Stimulated activated CD4-positive, alpha-beta T cell treated with anti-CD3 and anti-CD28 coated beads, Interleukin-2, amount 100 ng/mL, for 4 hours (primary cell): ENCODE measurements at places on chromosomes 2 and 18.

GRCh38 chr2:225156853-225157451, 114.7 kb upstream of the DOCK10 start:
- DNase-seq = no peak

- DNase-seq = no peak
These were observed 4.1 kb upstream of the CYS1 start for GRCh38 chr2:10084223-10084865.

DNA sequence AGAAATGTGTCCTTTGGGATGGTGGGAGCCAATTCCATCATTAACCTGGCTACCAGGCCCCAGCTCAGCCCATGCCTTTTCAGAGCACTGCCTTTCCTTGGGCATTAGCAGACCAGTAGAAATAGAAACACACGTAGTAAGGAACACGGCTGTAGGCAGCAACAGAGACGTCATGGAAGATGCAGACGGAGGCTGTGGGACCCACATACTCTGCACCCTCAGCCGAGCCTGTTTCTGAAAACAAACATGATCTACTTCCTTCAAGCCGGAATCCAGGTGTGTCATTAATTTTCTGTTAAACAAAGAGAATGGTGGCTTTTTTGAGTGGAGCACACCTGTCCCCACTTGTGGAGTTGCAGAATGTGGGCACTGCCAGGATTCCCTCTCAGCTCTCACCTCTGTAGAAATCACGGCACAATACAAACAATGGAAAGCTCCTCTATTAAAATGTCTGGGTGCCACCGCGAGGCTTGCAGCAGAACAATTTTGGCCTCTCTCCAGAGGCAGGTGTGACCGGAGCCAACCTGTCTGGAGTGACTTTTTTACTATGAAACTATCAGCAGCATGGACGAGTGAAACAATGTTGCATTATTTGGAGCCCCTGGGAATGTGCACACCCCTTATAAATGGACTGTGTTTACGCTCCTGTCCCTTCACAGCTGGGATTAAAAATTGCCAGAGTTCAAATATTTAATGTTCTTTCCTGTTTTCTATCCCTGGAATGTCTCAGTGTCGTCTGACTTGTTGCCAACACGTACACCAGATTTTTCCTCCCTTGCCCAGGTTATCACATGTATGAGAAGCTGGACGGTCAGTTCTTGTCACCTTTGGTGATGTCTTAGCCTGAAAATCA, 31.7 kb downstream of the SPP2 start:
- no peak for DNase-seq

GRCh38 chr18:2961821-2962220, 51.1 kb downstream of the LPIN2 start:
- no peak for DNase-seq

- DNase-seq = no peak
These were observed 40.9 kb downstream of the LRATD1 start for GRCh38 chr2:14673351-14673875.

- no peak for DNase-seq
These were observed 242.8 kb downstream of the KCNE4 start for GRCh38 chr2:223294756-223295155.

GRCh38 chr2:128354726-128355470, 36.2 kb upstream of the HS6ST1 start:
- no peak for DNase-seq

- DNase-seq = no peak
These were observed 123.7 kb upstream of the KLF7 start for GRCh38 chr2:207289295-207290018.

DNA sequence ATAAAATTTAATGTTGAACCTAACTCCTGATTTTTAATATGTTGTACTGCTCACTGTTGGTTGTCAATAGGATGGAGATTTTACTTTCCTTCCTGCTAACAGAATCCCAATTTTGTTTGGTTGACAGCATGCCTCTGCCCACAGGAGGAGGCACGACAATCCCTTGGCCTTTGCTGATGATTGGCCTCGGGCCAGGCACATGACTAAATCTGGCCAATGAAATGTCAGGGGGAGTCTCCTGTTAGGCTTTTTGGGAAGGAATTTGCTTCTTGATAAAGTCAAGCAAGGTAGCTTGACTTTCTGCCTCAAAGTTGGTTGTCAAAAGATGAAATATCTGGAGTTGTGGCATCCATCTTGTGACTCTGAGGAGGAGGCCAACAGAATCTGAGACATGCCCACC, 6.8 kb upstream of the TGFA start:
- DNase-seq = no peak

- no peak for DNase-seq
These were observed 114.8 kb downstream of the SCG2 start for GRCh38 chr2:223487214-223487846.

DNA sequence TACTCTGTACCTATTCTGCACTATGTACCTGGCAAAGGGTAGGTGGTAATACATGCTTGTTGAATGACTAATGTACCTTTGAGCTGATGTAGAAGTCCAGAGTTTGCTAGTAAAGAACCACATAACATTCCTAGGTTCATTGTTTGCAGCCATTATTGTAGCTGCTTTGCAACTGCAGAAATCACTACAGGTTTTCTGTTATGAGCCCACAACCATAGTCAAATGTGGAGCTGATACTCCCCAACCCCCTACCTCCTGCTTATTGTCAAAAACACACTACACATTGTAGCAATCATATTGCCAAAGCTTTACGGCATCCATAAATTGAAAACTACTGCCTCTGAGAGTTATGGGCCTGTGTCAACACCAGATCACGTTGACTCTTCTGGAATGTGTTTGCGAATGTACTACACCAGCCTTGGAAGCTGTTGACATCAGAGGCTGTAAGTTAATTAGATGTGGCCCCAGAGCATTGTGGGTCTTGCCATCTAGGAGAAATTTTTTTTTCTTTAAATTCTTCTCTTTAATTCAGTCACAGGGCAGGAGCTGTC, 187.0 kb downstream of the AGPS start:
- DNase-seq = no peak

DNA sequence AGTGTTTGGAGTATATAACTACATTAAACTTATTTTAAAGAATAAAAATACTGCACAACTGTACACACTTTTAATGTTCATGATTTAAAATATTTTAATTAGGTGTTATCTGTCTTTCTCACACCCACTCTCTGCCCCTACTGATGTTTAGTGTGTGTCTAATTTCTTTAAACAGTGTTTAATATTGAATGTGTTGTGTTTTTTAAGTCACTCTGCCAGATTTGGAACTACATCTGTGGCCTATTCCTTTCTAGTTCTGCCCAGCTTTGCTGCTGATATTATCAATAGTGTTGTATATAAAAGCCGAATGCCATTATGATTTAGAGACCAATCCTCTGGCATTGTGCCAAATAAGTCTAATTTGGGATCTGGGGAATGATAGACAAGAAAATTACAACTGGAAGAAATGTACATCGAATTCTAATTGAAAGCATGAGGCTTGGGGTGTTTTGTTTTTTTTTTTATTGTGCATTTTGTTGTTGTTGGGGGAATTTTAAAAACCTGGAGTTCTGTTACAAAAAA, 398.0 kb downstream of the CPS1 start:
- DNase-seq = no peak

DNA sequence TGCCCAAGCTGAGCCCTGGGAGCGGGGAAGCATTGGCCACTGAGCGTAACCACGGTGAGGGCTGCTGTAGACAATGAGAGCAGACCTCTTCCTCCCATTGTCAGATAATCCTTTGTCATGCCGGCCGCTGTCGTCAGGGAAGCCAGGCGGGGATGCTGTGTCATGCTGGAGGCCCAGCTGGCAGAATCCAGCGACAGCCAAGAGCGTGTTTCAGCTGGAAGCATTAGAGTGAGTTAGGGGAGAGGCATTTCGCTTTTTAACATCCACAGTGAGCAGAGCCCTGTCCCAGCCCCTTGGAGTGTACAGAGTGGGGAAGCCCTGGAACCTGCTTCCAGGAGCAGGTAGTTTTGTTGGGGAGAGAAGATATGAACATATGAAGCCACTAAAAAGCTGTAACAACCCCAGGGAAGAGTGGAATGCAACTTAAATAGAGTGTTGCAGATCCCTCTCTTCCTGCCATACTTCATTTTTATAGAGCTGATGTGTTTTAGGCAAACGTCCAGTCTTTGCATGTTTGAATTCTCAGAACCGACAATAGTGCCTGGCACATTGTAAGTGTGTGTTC, 7.0 kb downstream of the CTIF start:
- no peak for DNase-seq

DNA sequence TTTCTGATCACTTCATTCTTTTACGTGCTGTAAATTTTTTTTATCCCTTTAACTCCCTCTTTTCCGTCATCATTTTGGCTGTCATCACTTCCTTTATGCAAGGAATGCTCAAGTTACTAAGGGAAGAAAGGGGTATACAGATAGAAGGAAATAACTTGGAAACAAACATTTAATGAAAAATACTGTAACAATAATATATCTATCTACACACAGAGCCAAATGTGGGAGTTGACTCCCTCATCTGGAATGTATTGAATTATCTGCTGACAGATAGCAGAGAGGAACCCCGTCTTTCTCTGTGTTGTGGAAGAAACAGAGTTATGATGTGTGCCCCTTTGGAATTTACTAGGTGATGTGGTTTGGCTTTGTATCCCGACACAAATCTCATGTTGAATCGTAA, 182.5 kb upstream of the NXPH2 start:
- DNase-seq = no peak

DNA sequence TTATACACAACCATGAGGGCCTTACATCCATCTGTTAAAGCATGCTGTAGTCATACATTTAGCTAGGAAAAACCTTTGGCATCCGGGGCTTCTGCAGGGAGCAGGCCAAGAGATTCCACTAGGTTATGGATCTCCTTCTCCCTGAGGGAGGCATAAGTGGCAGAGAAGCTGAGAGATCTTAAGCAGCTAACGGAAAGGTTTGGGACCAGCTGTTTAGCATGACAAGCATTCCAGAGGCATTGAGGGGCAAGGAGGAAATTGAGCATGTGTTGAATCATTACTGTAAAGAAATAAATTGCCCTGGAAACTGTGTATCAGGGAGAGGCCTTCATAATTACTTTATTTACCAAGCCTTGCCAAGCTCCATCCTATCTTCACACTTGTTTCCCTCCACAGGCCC, 643.1 kb downstream of the CNTNAP5 start:
- no peak for DNase-seq

- DNase-seq = no peak
These were observed 75.7 kb downstream of the LTBP1 start for GRCh38 chr2:33022395-33022985.

DNA sequence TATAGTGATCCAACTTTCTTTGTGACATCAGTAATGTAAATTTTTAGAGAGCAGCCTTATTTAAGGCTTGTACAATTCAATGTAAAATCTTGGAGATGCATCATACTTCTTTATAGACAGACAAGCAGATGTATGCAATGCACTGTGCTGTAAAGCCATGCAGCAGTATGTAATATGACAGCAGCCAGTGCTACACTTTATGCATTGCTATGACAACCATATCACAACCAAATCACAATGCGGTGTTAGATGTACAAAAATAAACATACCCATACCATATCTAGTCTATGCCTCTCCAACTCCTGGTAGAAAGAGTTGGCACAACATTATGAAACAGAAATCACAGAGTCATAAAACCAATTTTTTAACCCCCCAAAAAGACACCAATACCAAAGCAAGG, 110.3 kb upstream of the WDSUB1 start:
- no peak for DNase-seq

DNA sequence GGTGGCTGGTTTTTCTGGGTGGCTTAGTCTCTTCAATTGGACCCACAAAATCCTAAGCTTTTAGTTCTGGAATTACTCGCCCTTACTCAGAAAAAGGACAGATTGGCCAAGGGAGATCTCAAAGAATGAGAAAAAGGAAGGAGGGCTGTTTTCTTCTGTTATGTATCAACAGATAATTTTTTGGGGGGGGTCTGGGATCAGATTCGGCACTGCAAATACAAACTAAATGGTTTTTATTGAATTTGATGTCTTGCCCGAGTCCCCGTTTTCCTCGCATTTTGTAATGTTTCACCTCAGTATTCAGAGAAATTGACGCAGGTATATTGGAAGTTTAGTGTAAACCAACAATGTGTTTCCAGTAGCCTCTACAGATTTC, 762 bp downstream of the YIPF4 start:
- no peak for DNase-seq

GRCh38 chr2:117785740-117786139, 28.8 kb upstream of the DDX18 start:
- DNase-seq = peak; percentile 6

DNA sequence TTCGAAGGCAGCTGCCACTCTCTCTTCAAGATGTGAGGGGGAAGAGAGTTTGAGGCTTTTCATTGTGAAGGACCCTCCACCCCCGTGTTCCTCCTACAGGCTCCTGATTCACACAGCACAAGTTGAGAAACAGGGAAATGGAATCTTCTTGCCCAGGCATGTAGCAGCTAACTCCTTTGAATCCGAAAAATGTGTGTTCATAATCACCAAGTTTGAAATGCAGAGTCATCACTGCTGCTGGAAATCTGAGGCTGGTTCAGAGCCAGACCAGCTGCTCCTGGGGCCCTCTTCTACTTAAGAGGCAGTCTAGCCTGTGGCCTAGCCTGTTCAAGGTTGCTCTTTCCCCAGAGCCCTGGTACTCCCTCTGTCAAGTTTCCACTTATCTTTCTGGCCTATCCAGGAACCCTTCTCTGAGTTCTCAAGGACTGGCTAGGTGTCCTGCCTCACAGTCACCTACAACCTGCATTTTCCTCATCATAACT, 166.4 kb downstream of the TMEM247 start:
- no peak for DNase-seq

GRCh38 chr18:73514449-73514848, 633.2 kb downstream of the FBXO15 start:
- DNase-seq = no peak

- no peak for DNase-seq
These were observed 110.6 kb upstream of the MEIS1 start for GRCh38 chr2:66324356-66324755.

- DNase-seq = peak; percentile 24
These were observed 3.6 kb upstream of the CAPG start for GRCh38 chr2:85413592-85414420.

DNA sequence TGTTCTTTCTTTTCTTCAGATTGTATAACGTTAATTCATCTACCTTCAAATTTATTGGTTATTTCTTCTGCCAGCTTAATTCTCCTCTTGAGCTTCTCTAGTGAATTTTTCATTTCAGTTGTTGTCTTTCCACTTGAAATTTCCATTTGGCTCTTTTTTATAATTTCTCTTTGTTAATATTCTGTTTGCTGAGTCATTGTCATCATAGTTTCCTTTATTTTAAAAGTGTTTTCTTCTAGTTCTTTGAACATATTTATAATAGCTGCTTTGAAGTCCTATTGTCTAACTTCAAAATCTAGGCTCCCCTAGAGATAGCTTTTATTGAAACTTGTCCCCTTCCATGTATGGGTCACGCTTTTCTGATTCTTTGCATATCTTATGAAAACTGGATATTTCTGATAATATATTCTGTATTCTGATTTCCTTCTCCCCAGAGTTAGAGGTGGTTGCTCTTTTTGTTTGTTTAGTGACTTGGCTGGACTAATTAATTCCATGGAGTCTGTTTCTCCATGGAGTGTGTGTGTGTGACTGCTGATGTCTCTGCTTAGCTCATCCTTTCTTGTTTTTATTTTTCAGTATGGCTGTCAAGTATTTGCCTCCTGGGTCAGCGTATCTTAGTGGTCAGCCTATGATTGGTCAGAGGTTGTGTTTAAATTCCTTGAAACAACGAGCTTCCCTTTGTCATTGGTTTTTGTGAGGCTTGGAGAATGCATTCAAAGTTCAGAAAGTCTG, 47.6 kb downstream of the DIS3L2 start:
- DNase-seq = no peak
